ENCODE measurements at places on chromosomes 2 and 18.

DNA sequence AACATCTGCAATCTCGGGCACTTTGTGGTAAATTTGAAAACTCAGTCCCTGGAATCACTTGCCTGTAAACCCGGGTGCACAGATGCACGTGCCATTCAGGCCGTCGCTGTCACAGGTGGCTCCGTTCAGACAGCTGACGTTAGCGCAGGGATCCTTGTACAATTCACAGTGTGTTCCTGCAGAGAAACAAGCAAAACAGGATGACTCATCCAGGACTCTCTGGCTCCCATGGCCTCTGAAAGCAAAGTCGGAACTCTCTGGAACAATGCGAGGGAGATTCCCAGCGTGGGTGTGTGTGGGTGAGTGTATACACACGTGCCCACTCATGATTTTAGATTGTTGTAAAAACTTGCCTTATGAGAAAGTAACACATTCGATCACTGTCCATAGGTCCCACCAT is 136.1 kb upstream of the PID1 start:
- no peak for DNase-seq

- no peak for DNase-seq
Measured at GRCh38 chr2:29010946-29011345, 29.8 kb downstream of the TOGARAM2 start.

DNA sequence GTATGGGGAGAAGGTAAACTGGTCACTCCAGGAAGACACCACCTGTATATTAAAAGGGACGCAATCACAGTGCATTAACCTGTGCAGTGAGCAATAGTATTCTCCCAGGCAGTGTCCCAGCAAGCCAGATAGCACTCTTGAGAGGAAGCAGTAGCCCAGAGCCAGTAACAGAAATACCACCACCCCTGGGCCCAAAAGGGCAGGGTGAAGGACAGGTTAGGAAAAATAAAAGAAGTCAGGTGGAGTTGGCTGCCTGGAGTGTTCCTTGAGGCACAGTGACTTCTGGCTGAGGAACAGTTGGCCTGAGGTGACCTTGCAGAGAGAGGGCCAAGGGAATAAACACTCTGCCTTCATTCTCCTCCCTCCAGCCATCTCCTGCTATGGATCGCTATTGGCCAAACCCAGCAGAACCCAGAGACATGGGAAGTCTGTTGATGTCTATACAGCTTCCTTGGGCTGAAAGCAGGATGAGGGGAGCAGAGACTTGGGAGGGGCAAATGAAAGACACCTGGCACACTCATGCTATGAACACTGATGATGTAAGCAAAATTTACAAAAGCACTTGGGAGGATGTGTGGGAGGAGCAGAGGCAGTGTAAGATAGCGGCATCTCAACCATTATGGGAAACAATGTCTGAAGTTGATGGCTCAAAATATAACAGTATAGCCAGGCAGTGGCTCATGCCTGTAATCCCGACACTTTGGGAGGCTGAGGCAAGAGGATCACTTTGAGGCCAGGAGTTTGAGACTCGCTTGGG is 7.5 kb downstream of the C18orf32 start:
- no peak for DNase-seq

DNA sequence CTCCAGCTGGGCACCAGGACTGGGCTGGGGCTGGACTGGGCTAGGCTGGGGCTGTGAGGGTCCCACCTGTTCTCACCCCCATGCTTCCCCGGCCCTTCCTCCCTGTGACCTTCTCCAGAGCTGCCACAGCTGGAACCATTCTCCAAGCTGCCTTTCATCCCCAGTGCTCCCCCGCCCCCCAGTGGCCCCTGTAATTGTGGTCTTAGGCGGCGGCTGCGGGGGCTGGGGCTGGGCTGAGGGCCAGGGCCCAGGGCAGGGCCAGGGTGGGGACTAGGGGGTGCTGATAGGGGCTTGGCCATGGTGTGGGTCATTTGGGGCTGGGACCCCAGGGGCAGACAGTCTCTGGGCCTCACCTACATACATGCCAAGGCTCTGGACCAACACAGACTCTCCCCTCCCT is 2.8 kb upstream of the WNT10A start:
- DNase-seq = no peak

DNA sequence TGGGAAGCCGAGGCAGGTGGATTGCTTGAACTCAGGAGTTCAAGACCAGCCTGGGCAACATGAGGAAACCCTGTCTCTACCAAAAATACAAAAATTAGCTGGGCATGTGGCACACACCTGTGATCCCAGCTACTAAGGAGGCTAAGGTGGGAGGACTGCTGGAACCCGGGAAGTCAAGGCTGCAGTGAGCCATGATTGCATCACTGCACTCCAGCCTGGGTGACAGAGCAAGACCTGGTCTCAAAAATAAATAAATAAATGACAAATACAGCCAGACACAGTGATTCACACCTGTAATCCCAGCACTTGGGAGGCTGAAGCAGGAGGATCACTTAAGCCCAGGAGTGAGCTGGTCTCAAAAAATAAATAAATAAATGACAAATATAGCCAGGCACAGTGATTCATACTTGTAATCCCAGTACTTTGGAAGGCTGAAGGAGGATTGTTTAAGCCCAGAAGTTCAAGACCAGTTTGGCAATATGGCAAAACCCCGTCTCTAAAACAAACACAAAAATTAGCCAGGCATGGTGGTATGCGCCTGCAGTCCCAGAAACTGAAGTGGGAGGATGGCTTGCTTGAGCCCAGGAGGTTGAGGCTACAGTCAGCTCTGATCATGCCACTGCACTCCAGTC is 6.2 kb downstream of the KANSL3 start:
- DNase-seq = no peak

- DNase-seq = no peak
Measured at GRCh38 chr2:28606986-28607441, 111.2 kb downstream of the PLB1 start.

DNA sequence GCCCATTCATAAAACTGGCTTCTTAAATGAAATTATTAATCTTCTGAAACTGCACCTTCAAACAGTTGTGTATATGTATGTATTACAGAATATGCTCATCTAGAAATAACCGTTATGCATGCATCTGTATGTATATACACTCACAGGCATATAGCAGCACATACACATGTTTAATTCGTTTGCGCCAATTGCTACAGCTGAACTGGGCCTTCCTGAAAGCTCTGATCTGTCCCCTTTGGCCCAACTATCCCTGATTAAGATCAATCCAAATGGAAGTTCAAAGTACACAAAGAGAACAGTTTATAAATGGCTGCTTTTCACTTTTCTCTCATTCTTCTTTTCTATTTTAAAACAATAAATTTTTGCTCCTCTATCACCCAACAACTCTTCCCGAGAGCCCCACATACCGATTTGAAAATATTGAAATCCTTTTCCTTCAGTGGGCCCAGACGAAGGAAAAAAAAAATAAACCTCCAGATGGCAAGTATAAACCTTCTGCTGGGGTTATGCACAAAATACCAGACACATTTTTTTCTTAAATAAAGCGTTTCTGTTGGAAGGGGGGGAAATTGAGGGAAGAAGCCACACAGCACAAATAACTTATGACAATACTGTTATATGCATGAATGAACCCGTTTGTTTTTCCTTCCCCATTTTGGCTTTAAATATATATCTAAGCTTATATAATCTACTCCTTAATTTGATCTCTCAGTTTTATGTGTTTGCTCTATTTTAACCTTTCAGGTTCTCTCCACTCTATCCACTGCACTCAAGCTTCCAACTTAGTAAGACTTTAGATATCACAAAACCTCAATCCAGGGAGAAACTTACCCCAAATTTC is 267.3 kb downstream of the TCF4 start:
- no peak for DNase-seq

GRCh38 chr2:218959141-218959731 is at the start of gene CDK5R2:
Gene CDK5R2 (plus strand): TSS chr2:218959666. CDS start chr2:218959821, 155 bp downstream.
- DNase-seq = peak; percentile 65

DNA sequence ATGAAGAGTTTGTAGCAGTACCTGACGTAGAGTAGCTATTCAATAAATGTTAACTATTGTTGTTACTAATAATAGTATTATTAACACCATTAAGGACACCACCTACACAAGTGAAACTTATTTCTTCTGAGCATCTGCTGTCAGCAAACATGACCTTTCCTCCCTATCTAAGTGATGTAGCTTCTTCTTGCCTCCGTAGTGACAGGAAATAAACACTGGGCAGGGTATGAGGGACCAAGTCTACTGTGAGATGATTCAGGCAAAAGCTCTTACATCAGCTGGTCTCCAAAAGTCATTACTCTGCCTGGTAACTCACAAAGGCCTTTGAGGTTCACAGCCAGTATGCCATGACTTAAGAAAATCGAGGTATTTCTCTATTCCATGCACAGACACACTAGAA is 750.5 kb downstream of the CPS1 start:
- DNase-seq = no peak

DNA sequence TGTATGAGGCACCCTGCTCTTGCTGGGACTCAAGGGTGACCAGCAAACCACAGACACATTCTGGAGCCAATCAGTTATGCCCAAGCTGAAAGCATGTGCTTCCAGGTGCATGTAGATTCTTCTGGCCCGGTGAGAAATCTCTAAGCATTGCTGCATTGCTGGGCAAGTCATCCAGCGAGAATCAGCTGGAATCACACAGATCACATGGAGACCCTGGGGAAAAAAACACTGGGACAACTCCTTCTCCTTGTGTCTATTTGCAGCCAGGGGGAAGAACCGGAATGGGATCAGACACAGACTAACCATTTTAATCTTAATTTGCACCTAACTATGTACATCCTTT is 119.7 kb upstream of the KLF7 start:
- DNase-seq = no peak

DNA sequence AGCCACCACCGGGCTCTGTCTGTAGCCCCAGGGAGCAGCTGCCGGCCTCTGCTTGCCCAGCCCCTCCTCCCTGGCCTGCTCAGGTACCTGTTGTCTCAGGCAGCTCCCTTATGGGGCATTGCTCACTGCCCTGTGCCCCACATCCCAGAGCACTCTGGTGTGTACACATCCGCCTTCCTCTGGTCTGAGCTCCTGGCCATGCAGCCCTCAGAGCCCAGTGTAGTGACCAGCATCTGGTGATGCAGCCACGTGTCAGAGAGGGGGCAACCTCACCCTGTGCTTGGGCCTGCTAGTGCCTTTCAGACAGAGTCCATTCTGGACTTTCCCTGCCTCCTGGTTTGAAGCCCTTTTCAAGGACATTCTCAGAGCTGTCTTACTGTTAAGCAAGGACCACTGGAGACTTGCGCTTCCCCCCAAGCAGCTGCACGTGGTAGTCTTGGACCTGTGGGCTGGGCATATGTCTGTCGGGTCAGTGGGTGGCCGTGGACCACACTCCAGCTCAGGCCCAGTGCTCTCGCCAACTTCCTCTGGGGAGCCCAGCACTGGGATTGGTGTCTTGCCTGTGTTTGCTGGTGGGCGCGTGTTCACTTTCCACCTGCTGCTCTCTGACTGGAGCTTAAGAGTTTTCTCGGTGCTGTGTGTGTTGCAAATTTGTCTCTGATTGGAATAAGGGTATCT is 30.7 kb downstream of the DGKD start:
- no peak for DNase-seq

DNA sequence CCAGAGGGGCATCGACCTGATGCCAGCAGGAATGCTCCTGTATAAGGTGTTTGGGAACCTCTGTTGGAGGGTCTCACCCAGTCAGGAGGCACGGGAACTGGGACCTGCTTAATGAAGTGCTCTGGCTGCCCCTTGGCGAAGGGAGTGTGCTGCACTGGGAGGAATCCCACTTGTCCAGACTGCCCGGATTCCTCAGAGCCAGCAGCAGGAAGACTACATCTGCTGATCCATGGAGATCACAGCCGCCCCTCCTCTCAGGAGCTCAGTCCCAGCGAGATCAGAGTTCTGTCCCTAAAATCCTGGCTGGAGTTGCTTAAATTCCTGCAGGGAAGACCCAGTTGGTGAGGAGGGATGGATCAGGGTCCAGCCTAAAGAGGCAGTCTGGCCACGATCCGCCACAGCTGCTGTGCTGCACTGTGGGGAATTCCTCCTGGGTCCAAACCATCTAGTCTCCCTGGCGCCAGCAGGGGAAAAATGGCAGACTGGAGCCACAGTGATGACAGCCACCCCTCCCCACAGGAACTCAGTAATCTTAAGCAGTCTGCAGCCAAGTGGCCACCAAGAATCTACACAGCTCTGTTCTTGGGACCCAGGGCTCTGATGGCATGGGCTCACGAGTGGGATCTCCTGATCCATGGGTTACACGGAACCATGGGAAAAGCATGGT is 76.5 kb upstream of the NRP2 start:
- DNase-seq = no peak

GRCh38 chr2:158539176-158540005 is 82.6 kb downstream of the PKP4 start:
- DNase-seq = no peak

- no peak for DNase-seq
Measured at GRCh38 chr2:240816584-240817495, 3.2 kb downstream of the KIF1A start.

DNA sequence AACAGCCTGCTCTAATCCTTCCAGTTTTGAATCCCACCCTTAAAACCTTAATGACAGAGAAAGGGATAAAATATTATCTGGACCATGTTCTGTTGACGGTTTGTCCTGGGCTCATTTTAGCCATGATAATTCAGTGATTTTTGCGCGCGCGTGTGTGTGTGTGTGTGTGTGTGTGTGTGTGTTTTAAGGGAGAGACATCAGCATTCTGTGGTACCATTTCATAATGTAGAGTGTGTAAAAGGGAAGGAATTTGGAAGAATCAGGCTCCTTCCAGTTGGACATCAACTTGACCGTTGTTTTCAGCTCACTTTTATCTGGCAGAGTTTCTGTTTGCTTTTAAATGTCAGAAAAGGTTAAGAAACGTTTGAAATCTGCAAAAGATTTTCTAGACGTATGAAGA is 535.5 kb downstream of the TNS1 start:
- no peak for DNase-seq
